ENCODE measurements at places on chromosomes 13 and 19. TPM values are rescaled to one million over a fixed set of nuclear protein-coding genes. Genes with fewer than 3 reads are reported as not detected.

DNA sequence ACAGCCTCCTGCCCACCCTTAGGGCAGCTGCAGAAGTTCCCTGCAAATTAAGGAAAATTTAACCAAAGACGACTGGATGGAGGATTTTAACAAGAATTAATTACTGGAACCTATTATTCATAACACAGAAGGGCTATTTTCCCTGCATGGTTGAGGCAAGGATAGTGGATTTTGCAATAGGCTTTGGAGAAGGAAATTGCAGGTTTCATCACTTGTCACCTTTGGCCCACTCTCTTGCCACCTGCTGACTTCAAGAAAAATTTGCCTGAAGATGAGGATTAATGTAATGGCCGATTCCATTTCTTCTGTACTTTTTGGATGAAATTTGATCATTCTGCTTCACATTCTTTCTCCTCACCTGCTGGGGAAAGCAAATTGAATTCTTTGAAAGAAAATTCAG lies 261.7 kb downstream of the FGF9 start:
- DNase-seq, result no peak

CRX gene
- polyA plus RNA-seq, result not detected

- DNase-seq, result no peak
Observed at GRCh38 chr19:1998712-1999708, 16.5 kb downstream of the BTBD2 start.

GRCh38 chr19:56476093-56476492 lies 1.1 kb downstream of the ZNF667 start:
- DNase-seq, result no peak

TGFBR3L gene
- 0.56 TPM for polyA plus RNA-seq

FAM83E gene
- 0.14 TPM for polyA plus RNA-seq

- DNase-seq, result no peak
Observed at GRCh38 chr13:93320942-93321341, 94.3 kb downstream of the GPC6 start.

FDX2 gene
- polyA plus RNA-seq, result 50.4 TPM

CYP2S1 gene
- not detected for polyA plus RNA-seq

GIPC3 gene
- not detected for polyA plus RNA-seq

DNA sequence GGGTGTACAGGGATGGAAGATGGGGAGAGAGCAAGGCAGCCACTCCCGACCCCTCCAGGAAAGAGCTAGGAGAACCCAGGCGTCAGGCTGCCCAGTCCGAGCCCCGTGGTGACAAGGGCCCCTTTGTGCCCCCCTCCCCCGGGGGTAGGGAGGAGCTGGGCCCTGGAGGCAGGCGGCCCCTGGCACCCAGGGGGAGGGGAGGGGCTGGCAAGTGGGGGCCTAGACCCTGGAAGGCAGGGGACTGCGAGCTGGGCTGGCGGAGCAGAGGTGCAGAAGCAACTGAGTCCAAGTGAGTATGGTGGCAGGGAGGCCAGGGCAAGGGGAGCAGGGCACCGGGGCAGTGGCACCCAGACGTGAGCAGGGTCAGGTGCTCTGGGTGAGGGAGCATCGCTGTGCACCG lies at the start of gene MAG:
MAG (plus strand) TSS at position 246 of the 400 bp plus-strand sequence. CDS start 3,248 bp downstream, outside the sequence.
- no peak for DNase-seq

DNA sequence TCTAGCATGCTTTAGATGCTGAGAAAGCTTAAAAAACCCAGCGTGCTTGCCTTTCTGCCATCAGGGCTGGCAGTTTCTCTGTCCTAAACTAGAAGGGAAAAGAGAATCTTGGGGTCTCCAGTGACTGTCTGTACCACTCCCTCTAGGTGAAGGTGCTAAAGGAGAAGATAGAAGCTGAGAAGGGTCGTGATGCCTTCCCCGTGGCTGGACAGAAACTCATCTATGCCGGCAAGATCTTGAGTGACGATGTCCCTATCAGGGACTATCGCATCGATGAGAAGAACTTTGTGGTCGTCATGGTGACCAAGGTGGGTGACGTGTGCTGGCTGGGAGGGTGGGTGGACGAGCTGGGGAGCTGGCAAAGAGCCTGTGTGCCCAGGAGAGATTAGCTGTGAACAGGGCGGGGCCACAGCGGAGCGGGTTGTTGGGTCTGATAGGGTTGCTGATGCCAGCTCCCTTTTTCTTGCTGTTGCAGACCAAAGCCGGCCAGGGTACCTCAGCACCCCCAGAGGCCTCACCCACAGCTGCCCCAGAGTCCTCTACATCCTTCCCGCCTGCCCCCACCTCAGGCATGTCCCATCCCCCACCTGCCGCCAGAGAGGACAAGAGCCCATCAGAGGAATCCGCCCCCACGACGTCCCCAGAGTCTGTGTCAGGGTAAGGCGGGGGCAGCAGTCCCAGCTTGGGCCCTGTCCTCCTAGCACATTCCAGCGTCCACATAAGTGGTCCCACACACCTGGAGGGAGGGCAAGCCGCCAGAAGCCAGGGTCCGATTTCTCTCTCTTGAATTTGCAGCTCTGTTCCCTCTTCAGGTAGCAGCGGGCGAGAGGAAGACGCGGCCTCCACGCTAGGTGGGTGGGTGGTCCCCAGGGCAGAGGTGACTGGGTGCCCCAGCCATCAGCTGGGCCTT lies 2.3 kb downstream of the RAD23A start:
- no peak for DNase-seq

NCAN gene
- 0.20 TPM for polyA plus RNA-seq

GRCh38 chr13:77508959-77509620 lies 26.4 kb upstream of the SCEL start:
- DNase-seq, result no peak

DNA sequence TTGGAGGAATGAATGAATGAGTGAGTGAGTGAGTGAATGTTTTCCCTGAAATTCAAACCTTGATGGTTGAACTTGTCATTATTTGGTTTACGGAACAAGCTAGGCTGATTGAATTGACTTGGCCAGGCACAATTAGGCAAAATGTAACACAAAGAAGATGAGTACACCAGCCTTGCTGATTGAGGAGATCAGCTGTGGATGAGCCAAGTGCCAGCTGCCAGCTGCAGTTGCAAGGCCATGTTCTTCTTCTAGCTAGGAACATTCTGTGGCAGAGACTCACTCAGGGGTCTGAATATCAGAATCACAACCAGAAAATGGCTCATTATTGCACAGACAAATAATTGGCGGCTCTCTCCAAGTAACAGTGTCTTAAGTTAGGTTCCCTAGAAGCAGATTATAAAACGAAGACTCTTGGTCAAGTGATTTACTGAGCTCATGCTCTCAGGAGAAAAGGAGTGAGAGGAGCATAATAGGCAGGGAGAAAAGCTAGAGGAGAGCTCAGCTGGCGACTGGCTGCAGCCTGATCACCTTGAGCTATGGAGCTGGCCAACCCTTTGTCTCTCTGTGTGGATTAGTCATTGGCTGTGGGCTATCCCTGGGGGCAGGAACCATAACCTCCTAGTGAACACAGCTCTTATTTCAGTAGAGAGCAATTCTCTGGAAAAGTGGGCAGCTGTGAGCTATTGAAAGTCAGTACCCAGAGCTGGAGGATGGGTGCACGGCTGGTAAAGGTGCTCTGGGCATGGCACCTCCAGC lies 225.3 kb upstream of the SERP2 start:
- DNase-seq, result no peak

DNA sequence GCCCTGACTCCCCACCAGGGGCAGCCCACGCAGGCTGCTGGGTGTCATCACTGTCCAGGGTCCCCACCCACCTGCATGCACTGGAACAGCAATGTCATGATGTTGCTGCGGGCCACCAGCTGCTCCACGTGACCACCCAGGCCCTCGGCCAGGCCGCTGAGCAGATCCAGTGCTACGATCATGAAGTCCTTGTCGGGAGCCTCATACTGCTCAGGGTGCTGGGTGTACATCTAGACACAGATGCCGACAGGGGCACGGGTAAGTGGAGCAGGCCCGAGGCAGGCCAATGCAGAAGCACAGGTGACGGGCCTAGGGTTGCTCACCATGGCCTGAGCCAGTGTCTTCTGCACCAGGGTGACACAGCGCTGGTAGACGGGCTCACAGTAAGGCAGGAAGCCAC lies 8.7 kb upstream of the FBXW9 start:
- no peak for DNase-seq

- DNase-seq, result no peak
Observed at GRCh38 chr13:99507054-99507453, 5.8 kb downstream of the TM9SF2 start.

FBXO27 gene
- 6.2 TPM for polyA plus RNA-seq

- DNase-seq, result no peak
Observed at GRCh38 chr13:110042253-110042950, 256.0 kb upstream of the IRS2 start.

DNA sequence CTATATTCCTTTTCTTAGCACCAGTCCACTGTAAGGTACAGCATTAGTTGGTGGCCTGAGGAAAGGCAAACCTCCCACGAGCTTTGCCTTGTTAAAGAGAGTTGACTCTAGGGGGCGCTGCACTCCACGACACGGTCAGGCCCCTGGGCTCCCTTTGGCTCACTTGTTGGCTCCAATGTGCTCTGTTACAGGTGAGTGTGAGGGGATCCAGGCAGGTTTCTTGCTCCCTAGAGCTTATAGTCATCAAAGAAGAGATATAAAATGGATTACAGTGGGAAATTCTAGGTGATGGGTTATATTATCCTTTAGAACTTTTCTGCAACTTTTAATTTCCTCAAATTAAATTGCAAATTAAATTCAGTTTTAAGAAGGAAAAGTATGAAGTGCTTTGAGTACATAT lies 3.7 kb downstream of the WDR87 start:
- no peak for DNase-seq

GRCh38 chr19:45464852-45465441 lies 2.8 kb upstream of the FOSB start:
- DNase-seq, result no peak

DNA sequence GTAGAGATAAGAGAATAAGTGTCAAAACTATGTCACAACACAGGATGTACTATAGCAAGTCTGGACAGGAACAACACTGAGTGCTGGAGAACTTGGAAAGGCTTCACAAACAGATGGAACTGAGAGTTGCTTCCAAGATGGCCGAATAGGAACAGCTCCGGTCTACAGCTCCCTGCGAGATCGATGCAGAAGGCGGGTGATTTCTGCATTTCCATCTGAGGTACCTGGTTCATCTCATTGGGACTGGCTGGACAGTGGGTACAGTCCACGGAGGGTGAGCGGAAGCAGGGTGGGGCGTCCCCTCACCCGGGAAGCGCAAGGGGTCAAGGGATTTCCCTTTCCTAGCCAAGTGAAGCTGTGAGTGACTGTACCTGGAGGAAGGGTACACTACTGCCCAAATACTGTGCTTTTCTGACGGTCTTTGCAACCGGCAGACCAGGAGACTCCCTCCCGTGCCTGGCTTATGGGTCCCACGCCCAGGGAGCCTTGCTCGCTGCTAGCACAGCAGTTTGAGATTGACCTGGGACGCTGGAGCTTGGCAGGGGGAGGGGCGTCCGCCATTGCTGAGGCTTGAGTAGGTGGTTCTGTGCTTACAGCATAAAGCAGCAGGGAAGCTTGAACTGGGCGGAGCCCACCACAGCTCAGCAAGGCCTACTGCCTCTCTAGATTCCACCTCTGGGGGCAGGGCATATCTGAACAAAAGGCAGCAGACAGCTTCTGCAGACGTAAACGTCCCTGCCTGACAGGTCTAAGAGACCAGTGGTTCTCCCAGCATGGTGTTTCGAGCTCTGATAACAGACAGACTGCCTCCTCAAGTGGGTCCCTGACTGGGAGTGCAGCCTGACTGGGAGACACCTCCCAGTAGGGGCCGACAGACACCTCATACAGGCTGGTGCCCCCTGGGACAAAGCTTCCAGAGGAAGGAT lies 46.0 kb downstream of the USP12 start:
- no peak for DNase-seq

PPM1N gene
- polyA plus RNA-seq, result 2.8 TPM

ZNF728 gene
- not detected for polyA plus RNA-seq

DNA sequence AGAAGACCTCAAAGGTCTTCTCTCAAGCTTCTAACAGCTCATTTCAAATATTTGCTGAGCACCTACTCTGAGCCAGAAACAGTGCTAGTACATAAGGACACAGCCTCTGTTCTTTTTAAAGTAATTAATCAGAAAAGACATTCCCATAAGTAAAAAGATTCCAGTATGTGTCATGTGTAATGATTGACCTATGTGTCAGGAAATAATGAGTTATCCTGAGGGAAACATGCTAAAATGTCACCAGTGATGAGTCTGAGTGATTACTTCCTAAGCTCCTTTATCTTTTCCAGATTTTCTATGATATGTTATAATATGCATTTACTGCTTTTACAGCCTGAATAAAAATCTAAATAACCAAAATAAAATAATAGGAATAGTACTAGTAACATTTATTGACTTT lies 107.6 kb downstream of the SLC25A15 start:
- no peak for DNase-seq

DNA sequence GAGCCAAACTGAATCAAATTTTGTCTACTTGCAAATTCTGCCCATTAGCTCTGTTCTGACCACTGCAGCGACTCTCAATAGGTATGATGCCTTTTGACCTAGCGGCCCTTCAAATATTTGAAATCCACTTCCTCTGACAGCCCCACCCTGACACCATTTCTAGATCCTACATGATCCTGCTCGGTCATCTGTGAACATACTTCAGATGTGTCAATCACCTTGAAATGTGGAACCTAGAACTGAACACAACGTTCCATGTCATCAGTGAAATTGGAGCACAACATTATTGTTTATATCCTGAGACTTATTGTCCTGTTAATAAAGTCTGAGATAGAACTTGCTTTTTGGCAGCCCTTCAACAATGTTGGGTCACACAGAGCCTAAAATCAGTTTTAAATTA lies 98.2 kb downstream of the UBL3 start:
- DNase-seq, result no peak

GRCh38 chr13:93951108-93951507 lies 528.4 kb downstream of the DCT start:
- DNase-seq, result no peak

GRCh38 chr19:47358936-47359335 lies 9.8 kb downstream of the DHX34 start:
- no peak for DNase-seq

CRB3 gene
- 1.9 TPM for polyA plus RNA-seq

DNA sequence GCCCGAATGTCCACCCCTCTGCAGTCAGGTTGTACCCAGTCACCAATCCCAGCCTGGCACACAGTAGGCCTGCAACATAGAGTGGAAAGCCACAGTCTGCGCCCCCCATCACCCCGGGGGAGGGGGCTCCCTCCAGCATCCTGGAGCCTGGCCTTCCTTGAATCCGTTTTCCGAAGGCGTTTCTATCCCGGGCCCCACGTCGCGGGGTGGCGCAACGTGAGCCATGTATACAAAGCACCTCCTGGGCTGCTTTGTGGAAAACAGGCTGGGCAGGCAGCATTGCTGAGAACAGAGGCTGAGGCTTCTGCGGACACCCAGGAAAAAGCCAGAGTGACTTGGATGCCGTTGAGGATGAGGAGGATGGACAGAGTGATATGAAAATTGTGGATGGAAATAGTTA lies 103.3 kb upstream of the USP29 start:
- DNase-seq, result no peak

DNA sequence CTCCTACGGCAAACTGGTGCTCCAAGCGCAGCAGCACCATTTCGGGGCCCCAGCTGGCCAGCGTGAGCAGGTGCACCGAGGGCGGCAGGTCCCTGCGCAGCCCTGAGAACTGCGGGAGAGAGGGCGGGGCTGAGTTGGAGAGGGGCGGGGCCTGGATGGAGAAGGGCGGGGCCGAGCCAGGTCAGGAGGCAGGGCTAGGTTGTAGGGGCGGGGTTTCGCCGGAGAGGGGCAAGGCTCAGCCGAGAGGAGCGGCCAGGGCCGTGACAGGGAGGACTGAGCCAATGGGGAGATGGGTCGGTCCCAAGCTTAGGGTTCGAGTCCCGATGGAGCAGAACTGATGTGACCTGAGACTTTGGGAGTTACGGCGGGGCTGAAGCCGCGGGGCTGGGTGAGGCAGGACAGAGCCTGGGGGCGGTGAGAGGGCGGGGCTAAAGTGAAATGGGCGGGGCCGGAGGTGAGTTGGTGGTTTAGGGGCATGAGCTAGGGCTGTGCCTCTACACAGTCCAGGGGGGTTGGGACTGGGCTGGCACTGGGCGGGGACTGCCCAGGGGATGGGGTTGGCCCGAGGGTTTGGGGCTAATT lies 19.0 kb downstream of the MAN2B1 start:
- DNase-seq, result no peak
